Anterior cingulate cortex (tissue), 58 donors: ENCODE measurements at places on chromosomes 3 and 15.

- DNase-seq, result no peak
Measured at GRCh38 chr15:25862071-25862471, 1.1 kb downstream of the ATP10A start.

GRCh38 chr3:16860234-16860633 lies 24.5 kb upstream of the PLCL2 start:
- DNase-seq, result no peak

DNA sequence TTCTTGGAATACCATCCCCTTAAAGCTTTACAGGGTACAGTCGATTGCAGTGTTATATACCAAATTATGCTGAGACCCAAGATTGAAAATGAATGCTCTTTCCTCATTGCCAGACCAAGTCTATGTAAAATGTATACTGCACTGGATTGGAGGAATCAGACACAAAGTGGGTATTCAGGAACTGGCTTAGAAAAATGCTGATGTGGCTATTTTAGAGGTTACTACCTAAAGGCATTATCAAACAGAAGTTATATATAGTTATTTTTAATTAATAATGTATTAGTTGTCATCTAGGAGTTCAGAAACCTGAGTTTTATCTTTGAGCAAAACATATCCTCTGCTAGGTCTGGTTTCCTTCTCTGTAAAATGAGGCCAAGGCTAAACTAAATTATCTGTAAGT lies 3.6 kb upstream of the SPG21 start:
- no peak for DNase-seq

GRCh38 chr15:77762747-77763355 lies 130.1 kb upstream of the LINGO1 start:
- DNase-seq, result no peak

DNA sequence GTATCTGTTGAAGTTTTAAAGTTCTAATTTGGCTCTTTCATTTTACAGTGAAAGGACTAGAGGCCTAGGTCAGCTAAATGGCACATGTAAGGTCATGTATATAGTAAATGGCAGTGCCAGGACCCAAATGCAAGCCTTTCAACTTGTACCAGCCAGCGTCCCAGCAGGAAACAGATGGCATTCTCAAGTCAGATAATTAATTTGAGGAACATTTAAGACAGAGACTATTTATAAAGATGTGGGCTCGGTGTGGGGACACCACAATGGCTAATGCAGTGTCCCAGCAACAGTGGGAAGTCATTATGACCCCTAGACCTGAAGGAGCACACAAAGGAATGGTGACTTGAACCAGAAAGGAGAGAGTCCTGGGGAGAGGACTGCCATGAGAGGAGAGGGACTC lies 6.1 kb downstream of the MINDY4B start:
- no peak for DNase-seq

GRCh38 chr3:55468251-55468650 lies 18.9 kb downstream of the WNT5A start:
- no peak for DNase-seq

DNA sequence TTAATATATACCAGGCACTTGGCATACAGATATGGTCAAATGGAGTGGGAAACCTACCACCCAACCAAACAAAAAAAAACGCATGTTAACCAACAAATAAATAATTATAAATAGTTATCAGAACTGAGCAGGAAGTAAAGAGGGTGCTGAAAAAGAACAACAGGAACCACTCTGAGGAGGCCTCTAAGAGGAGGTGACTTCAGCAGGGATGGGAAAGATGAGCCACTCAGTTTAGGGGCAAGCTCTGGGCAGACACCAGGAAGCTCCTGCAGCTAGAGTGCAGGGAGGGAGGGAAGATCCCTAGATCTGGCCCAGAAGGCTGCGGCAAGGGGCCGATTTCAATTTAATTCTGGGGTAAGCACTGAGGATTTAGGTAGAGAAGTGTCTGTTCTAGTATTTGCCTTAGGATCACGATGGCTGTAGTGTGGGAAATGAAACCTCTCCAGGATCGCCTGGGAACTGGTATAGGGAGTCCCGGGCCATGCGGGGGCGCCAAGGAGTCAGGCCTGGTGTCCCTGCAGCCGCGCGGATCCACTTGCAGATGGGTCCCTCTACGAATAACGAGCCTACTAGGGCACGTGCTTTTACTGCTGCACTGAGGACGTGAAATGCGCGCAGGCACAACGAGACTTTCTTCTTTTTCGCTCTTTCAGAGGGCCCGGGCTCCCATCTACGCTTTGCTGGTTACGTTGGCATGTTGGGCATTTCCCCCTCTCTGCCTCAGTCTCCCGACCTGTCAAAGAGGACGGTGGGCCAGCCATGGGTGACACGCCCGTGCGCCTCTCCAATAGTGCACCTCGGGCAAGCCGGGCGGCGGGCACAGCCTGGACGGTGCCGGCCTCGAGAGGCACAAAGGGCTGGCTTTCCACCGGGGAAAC lies 1.5 kb upstream of the LIMD1 start:
- peak; percentile 77 for DNase-seq

DNA sequence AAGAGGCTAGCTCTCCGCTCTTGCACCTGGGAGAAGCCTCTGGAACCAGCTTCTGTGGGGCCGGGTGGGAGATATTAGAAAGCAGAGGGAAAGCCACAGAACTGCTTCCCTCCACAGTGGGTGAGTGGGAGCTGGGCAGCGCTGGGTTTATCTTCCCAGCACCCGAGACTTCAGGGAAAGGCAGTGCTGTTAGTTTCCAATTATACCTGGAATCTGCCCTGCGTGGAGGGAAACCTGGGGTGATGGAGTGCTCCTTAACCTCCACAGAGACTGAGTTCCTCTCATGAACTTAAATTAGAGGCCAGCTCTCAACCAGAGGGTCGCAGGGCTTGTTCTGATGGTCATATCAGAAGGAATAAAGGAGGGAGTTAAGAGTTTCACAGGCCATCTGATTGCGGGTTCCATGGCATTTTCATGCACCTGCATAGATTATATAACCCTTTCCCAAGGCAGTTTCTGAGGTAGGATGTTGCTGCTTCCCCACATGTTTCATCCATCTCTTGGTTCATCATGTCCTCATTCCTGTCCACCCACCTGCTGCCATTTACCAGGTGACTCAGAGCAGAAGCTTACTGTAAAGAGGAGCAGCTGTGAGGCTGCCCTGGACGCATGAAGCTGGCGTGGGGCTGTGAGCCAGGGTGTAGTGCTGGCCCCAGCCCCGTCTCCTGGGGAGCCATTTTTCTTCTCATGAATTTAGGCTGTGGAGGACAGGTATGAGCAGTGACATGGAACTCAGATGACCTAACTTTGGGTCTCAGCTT lies 42.5 kb downstream of the CA12 start:
- DNase-seq, result no peak

DNA sequence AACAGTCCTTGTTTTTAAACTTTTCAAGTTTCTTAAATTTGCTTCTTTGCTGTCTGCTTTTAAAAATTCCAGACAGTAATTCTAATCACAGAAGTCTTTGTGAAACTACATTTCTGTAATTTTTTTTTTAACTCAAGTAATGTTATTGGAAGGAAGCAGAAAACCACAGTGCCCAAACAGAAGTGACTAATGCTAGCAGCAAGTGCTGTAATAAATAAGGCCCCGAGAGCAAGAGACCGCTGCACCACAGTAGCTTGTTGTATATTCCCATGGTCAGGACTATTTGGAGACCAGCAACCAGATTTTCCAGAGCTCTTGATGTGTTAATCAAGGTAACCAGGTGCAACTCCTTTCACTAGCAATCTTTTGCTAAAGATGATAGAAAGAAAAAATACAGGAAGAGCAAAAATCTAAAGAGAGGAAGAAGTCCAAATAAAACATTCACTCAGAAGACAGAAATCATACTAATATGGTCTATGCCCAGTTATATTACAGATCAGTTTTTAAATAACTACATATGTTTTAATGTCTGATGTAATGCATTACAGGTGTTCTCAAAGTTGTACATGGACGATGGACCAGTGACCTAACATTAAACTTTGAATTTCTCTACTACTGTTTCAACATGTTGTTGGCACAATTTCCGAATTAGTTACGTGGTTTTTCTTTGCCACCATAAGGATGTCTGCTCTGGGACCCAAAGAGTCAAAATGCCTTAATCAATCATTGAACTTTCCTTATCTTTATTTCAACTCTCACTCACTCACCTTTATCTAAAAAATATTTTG lies 36.4 kb downstream of the WWTR1 start:
- DNase-seq, result no peak

GRCh38 chr15:56293495-56294292 lies 50.0 kb upstream of the RFX7 start:
- no peak for DNase-seq

DNA sequence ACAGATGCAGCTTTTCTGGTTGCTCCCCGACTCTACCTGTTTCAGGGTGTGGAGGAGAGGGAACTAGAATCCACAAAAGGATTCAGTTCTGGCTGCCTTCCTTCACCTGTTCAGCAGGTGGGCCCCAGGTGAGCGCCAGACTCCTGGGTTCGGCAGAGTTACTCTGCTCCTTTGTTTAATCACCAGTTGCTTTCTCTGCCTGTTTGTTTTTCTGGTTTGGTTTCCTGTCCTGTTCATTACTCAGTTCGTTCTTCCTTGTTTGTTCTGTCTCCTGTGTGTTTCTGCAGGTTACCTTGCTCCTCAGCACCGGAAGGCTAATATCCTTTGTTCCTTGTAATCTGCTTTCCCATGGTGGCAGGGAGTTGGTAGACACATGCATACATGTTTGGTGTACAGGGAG lies 508.5 kb upstream of the ATP11B start:
- no peak for DNase-seq

DNA sequence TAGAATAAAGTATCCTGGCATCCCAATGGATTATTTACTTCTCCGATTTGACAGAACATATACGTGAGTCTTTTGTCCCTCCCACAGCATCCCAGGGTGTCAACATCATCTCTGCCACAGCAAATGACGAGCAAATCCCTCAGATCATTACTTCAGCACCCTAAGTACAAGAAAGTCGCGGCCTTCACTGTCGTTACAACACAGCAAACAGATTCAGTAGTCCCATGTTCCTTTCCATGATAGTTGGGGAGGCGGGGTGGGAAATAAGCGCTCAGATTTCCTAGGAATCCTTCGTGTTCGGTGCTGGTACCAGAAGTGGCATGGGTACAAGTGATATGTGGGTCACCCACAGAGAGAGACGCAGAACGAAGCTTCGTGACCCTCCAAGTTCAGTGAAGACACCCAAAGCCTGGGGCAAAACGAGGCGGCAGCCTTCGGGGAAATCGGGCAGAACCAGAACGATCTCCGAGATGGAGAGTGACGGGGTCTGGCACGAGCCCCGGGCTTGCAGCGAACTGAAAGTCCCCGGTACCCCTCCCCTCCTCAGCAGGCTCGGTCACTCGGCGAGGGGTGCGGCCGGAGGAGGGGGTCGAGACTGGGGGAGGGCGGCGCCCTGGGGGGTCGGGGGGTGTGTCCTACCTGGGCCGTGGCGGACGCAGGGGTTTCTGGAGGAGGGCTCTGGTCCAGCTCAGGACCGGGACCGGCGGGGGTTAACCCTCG lies 619 bp downstream of the TTBK2 start:
- DNase-seq, result no peak

- no peak for DNase-seq
Measured at GRCh38 chr3:12774619-12775018, 15.6 kb upstream of the TMEM40 start.

GRCh38 chr15:76312540-76313174 lies 1.4 kb upstream of the ETFA start:
- no peak for DNase-seq

DNA sequence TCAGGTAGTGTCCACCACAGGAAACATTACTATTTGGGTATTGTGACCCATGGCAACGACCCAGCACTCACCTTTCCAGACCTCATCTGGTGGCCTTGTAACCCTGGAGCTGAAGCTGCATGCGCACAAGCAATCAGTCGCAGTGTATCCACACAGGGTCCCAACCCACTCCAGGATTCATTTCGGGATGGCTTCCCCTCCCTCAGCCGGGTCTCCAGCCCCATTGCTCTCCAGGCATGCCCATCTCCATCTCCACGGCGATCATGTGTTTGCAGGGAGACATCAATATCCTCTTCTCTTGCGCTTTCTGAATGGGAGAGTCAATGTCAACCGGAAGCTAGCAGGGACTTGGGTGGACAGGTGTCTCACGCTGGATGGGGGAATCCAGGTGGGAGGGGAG lies 35.2 kb downstream of the GOLGA6L2 start:
- DNase-seq, result no peak

DNA sequence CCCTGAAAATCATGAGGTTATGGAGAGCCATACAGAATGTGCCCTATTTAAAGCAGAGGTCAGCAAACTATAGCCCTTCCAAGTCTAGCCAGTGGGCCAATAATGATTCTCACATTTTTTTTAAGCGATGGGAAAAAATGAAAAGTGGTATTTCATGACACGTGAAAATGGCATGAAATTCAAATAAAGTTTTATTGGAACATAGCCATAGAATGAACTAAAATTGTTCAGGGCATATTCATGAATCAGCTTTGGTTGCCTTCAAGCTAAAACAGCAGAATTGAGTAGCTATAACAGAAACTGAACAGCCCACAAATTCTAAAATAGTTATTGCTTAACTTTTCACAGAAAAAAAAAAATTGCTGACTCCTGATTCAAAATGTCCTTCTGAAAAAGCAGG lies 104.5 kb downstream of the TFG start:
- no peak for DNase-seq
